ENCODE measurements at places on chromosomes 4 and X.

- DNase-seq = no peak
Measured at GRCh38 chr4:147825451-147826287, 93.8 kb downstream of the ARHGAP10 start.

DNA sequence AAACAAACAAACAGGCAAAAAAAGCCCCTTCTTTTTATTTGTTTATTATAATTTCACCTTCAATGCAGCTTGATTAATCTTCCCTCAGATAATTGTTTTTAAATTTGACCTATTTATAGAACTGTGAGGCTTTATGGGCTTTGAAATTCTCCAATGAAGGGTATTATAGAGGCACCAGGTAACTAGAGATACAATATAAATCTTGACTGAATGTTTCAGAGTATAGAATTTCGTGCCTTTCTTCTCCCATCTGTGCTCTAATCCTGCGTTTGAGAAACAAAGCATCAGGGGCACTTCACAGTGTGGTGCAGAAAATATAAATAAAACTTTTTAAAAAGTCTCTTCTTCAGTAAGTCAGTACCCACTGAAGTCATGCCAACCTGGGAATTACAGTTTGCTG, 120.9 kb downstream of the ANKRD50 start:
- no peak for DNase-seq

- no peak for DNase-seq
Measured at GRCh38 chr4:143178923-143179322, 5.8 kb upstream of the USP38 start.

DNA sequence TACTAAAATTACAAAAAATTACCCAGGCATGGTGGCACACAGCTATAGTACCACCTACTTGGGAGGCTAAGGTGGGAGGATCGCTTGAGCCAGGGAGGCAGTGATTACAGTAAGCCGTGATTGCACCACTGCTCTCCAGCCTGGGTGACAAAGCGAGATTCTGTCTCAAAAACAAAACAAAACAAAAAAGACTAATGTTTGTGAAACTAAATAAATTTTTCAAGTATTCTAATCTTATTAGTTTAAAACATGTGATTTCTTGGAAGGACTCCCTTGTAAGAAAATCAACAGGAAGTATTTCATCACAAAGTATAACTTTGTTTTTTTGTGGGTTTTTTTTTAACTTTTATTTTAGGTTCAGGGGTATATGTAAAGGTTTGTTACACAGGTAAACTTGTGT, 89.6 kb downstream of the EGF start:
- DNase-seq = no peak

DNA sequence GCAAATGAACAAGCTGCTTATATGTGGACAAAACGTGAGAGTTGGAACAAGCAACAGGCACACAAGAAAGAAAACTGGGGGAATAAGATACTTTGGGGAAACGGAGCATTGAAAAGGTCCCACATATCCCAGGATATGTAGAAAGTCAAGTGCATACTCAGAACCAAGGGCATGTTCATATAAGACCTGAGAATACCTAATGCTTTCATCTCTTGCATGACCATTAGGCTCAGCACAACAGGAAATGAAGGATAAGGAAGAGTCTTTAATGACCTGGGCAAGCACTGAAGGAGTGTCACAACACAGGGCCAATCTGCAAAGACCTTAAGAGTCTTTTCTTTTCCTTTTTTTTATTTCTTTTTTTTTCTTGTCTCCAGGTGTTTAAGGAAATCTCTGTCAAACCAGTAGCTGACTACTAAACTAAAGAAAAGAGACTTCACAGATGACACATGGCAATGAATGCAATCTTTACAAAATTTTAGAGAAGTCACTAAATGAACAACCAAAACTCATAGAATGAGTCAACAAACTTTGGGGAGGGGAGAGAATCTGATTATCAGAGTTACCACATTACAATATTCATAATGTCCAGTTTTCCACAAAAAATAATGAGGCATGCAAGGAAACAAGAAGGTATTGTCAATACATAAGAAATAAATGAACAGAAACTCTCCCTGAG, 67.9 kb upstream of the STK26 start:
- DNase-seq = no peak

DNA sequence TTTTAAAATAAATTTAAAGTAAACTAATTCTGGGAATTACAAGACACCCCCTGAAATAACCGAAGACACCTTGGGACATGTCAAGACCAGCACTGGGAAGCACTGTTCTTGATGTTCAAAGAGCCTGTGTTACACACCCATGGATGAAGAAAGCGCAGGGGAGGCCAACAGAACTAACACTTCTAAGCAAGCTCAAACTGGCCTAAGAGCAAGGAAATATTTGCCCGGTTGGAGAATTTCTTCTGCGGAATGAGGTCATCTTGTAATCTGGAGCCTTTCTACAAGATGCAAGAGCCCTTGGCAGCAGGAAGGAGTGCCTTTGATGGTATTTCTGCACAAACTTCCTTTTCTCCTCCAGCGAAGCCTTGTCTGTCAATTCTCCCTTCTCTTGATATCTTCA, 9.3 kb upstream of the EFHC2 start:
- DNase-seq = no peak

- DNase-seq = no peak
Measured at GRCh38 chrX:121165930-121166359, 118.5 kb downstream of the GLUD2 start.

GRCh38 chr4:185086053-185086452, 57.0 kb upstream of the SLC25A4 start:
- no peak for DNase-seq
